ENCODE measurements at places on chromosomes 6 and 20.

- DNase-seq, result no peak
Measured at GRCh38 chr6:81808851-81809570, 56.5 kb upstream of the TENT5A start.

GRCh38 chr20:12394786-12395185 is 477.1 kb downstream of the BTBD3 start:
- DNase-seq, result no peak

DNA sequence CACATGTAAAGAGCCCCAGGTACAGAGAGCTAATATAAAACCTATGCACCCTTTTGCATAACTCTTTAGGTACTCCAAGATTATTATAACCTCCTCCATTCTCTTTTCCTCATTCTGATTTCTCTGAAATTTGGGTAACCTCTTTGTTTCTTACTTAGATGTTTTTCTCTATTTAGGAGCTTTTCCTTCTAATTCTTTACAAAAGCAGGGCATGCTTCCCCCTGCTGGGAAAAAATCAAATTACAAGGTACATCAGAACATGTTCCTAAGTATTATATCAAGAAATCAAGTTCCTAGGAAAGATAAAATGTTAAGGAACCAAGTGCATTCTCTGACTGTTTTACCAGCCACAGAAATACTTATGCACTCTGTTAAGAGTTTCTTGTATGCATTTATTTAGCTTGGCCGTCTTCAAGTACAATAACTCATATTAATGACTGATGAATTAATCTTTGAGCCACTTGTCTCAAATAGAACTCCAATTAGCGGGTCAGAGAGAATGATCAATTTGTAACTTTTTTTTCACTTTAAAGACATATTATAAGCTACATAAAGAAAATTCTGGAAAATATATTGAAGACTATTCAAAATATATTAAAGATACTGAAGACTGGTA is 2.1 kb downstream of the KHDRBS2 start:
- DNase-seq, result no peak

DNA sequence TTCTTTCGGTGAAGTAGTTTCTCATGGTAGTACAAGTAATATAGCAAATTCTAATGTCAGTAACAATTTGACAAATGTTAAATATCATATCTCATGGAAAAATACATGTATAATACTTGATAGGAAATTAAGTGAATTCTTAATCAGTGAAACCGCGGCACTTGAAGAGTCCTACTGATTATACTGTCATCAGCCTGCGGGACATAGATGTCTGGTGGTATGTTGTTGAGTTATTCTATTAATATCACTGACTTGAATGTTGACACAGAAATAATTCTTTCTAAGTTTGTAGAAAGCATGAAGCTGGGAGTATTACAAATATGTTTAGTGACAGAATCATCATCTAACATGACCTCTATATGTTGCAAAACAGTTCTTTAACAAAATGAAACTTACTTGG is 479.8 kb upstream of the IMPG1 start:
- no peak for DNase-seq

DNA sequence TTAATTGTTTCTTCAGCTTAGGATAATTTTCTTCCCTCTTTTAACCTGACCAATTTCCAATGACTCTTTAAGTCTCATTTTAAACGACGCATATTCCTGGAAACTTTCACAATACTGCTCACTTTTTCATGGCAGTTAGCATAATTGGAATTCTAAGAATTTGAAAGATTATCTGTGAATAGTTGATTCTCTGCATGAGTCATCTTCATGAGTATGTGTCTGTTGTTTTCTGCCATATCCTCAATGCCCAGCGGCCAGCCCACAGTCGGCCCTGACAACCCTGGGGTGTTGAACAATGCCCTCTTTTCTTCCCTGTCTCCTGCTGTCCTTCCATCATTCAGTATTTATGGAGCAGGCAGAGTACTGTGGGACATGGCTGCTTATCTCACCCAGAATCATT is 554.2 kb downstream of the CDH26 start:
- no peak for DNase-seq

DNA sequence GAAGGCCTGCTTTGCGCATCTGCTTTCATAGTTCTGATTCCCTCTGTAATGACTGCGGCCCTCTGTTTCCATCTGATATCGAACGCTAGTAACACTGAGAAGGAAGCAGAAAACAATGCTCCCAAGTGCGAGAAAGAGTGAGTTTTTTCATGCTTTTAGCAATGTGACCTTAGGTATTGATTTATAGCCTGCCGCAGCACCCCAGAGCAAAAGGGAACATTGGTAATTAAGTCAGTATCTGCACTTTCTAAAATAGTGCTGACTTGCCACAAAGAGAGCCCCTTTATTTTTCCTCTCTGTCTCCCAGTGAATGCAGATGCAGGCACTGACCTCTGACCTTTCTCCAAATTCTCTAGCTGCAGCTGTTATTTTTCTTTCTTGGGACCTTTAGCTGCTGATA is 129.8 kb downstream of the HDGFL1 start:
- no peak for DNase-seq

GRCh38 chr20:12166053-12166717 is 248.5 kb downstream of the BTBD3 start:
- no peak for DNase-seq

GRCh38 chr6:56864171-56864616 is 90.7 kb upstream of the BEND6 start:
- no peak for DNase-seq

- DNase-seq, result no peak
Measured at GRCh38 chr20:34175879-34176278, 63.8 kb upstream of the EIF2S2 start.

DNA sequence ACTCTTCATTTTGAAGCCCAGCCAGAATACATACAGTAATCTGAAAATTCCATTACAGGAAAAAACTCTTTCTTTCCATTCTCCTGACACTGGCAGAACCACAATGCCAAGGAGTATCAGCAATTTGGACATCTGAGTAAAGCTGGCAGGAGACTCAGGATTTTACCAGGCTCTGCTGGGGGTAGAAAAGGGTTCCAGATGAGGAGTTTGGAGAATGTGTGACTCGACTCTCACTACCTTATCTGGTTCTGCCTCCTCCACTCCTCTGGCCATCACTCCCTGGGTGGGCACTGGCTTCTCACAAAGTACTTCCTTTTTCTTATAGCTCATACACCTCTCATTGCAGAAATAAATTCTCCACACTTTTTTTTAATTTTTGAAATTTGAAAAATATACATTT is 10.6 kb upstream of the WFDC8 start:
- DNase-seq, result no peak

DNA sequence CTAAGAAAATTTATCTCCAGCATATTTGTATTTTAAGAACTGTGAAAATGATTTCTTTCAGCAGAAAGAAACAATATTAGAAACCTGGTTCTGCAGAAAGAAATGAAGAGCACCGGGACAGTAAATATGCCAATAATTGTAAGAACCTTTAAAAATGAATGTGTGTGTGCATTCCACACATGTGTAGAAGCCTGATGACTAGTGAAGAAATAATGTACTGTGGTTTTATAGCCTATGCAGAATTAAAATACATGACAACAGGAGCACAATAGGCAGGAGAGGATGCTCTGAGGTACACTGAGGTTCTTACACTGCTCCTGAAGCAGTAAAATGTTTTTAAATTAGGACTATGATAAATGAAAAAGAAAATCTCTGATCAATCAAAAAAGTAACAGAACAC is 48.9 kb downstream of the SNX14 start:
- no peak for DNase-seq

GRCh38 chr6:156713548-156713947 is 63.6 kb upstream of the ARID1B start:
- DNase-seq, result no peak

DNA sequence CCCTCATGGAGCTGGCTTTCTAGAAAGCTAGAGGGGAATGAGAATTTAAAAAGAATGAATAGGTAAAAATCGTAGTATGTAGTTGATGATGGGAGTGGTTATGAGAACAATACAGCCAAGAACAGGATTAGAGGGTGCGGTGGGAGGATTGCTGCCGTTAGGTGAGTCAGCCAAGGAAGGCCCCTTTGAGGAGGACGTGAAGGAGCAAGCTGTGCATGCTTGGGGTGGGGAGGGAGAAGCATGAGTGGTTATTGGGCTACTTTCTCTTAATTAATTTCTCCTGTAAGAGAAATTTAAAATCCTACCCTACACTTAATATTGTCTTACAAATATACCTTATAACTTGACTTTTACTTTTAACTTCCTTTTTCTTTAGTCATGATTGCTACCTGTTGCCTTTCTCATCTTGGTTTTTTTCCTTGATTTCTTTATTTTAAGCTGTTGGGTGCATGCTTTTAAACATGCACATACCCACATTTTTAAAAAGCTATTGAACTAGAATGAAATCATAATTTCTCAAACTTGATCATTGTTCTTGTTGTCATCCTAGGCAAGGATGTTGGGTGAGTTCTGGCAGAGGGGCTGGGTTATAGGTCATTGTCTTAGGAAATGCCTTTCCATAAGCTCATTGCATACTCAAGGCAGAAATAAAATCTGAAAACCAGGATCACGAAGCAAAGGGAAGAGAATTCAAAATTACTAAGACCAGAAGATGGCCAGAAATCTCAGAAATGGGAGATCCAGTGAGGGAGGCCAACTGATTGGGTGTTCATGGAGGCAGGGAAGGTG is 114.5 kb downstream of the TCP11 start:
- peak; percentile 46 for DNase-seq

DNA sequence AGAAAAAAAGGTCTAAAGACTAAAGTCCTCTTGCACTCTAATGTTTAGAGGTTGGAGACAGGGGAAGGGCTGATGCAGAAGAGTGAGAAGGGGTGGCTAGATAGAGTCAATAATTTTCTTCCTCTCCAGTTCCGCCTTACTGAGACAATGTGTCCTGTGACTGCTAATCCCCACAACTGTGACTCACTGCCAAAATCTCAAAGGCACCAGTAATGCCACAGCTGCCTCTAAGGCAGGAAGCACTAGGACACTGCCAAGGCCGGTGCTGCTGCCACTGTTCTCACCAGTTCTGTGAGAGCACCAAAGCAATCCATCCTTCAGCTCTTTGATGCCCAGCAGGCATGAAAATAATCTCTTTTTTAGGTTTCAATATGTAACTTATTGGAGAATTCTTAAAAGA is 701.9 kb upstream of the MAP3K7 start:
- DNase-seq, result no peak

- DNase-seq, result no peak
Measured at GRCh38 chr6:6845603-6846002, 257.1 kb downstream of the LY86 start.

- DNase-seq, result no peak
Measured at GRCh38 chr20:32524829-32525501, 60.2 kb downstream of the NOL4L start.

DNA sequence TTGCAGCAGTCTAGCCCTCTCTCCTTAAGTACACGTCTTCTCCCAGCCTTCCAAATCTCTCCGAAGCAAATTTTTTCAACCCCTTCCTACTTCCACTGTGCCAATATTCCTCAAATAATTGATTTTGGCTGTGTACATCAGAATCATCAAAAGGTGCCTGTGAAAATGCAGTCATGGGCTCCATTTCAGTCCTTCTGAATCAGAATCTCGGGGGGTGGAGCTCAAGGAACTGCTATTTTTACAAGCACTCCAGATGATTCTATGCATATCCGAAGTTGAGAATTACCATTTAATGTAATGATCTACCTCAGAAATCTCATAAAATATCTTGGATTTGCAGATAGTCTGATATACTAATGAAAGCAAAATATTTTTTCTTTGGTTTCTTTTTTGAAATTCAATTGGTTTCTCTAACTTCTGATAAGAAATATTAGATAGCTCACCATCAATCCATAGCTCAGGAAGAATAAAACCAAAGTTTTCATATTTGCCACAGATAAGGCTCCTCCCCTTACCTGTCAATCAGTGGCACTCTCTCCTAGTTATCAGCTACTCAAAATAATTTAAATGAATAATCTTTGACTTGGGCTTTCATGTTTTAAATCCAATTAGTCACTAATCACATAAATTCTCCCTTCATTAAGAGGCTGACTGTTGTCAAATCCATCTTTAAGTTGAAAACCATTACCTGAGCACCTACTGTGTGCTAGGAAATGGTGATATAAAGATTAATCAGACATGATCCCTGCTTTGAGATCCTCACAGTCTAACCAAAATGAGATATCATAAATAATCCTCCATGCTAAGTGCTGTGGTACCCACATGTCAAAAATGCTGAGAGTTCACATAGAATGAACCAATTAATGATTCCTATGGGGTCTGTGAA is 36.4 kb upstream of the STXBP5 start:
- DNase-seq, result no peak

GRCh38 chr6:33589731-33590530 is 9.9 kb upstream of the BAK1 start:
- DNase-seq, result peak; percentile 94

- no peak for DNase-seq
Measured at GRCh38 chr6:115120391-115120790, 777.6 kb upstream of the HS3ST5 start.

- no peak for DNase-seq
Measured at GRCh38 chr20:37564388-37565133, 36.9 kb upstream of the BLCAP start.

- peak; percentile 81 for DNase-seq
Measured at GRCh38 chr6:81696524-81696923, 56.0 kb downstream of the TENT5A start.

- DNase-seq, result no peak
Measured at GRCh38 chr20:33790566-33790965, 20.6 kb upstream of the CHMP4B start.

Measured in PC-9 (cell line).